ENCODE measurements at places on chromosomes 12 and 14. TPM values are rescaled to one million over a fixed set of nuclear protein-coding genes. Genes with fewer than 3 reads are reported as not detected.

LRTM2 gene
- not detected for total RNA-seq

HOXC9 gene
- total RNA-seq = not detected

HOXC11 gene
- not detected for total RNA-seq

DBX2 gene
- not detected for total RNA-seq

SCARB1 gene
- total RNA-seq = 24.1 TPM

SERPINA12 gene
- not detected for total RNA-seq

KCNC2 gene
- total RNA-seq = not detected

CIROP gene
- not detected for total RNA-seq

IAPP gene
- not detected for total RNA-seq

PNP gene
- 164 TPM for total RNA-seq

PTPRO gene
- total RNA-seq = 0.46 TPM

SUPT16H gene
- total RNA-seq = 177 TPM

LIMA1 gene
- 69.7 TPM for total RNA-seq

NKX2-1 gene
- total RNA-seq = not detected

ST8SIA1 gene
- 1.5 TPM for total RNA-seq

ALDH2 gene
- 6.1 TPM for total RNA-seq

CFAP54 gene
- total RNA-seq = 0.37 TPM

INSM2 gene
- total RNA-seq = not detected

APPL2 gene
- total RNA-seq = 13.9 TPM

G2E3 gene
- 29.6 TPM for total RNA-seq

GPX2 gene
- total RNA-seq = not detected

EID3 gene
- total RNA-seq = 3.9 TPM

HPD gene
- not detected for total RNA-seq

Measured in activated CD4-positive, alpha-beta T cell treated with anti-CD3 and anti-CD28 coated beads for 36 hours (primary cell).